ENCODE measurements at places on chromosomes 6 and 20.
A peak's percentile ranks its signal among the peaks of the same experiment; 100 is the strongest.

- DNase-seq, result no peak
These were observed 1217.6 kb upstream of the GJE1 start for GRCh38 chr6:140915103-140915502.

GRCh38 chr6:149134511-149134933, 183.0 kb upstream of the TAB2 start:
- DNase-seq, result no peak

- no peak for DNase-seq
These were observed 32.1 kb downstream of the FAM83B start for GRCh38 chr6:54878718-54879117.

GRCh38 chr20:37841389-37841788, 61.5 kb upstream of the VSTM2L start:
- no peak for DNase-seq

- no peak for DNase-seq
These were observed 31.9 kb upstream of the FABP7 start for GRCh38 chr6:122747573-122747972.

- DNase-seq, result no peak
These were observed 57.4 kb downstream of the CD83 start for GRCh38 chr6:14174996-14175395.

DNA sequence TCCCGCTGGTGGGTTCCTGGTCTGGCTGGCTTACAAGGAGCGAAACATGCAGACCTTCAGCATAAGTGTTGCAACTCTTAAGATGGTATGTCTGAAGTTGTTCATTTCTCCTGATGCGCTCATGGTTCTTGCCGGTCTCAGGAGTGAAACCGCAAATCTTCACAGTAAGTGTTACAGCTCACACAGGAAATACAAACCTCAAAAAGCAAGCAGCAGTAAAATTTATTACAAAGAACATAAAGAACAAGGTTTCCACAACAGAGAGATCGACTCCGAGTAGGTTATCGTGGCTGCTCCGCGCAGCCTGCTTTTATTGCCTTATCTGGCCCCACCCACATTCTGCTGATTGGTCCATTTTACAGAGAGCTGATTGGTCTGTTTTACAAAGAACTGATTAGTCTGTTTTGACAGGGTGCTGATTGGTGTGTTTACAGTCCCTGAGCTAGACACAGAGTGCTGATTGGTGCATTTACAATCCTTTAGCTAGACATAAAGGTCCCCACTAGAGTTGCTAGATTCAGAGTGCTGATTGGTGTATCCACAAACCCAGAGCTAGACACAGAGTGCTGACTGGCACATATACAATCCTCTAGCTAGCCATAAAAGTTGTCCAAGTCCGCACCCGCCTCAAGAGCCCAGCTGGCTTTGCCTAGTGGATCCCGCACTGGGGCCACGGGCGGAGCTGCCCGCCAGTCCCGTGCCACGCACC, 39.2 kb downstream of the TRIM27 start:
- DNase-seq, result no peak

GRCh38 chr20:13231031-13231752, 10.1 kb downstream of the ISM1 start:
- peak; percentile 85 for DNase-seq

DNA sequence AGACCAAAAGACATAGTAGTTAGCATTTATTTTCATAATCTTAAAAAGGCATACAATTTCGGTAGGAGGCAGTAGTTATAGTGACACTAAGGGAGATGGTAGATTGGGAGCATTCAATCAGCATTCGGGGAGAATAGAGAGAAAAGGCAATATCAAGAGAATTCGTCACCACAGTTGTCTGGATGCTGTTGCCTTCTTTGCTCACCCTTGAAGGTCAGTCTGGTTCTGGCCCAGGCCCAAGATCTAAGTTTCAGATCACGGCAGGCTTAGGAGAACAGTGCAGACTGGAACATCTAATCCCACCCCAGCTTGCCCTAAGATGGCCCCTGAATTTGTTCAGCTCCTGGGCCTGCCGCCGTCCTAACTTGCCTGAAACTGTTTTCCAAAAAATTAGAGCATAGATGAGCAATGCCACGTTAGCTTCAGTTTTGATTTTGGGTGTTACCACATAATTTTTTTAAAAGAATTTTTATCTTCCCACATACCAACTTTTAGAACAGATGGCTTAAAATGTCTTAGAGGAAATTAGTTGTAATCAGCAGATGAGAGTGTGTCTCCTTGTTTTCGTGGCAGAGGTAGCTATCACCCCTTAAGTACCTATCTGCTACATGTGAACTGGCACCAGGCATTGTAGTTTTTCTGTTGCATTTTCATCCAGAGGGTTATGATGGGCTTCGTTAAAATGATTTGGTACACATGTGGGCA, 8.3 kb upstream of the CEP85L start:
- DNase-seq, result no peak

GRCh38 chr20:20603339-20603990, 109.0 kb downstream of the RALGAPA2 start:
- peak; percentile 34 for DNase-seq

DNA sequence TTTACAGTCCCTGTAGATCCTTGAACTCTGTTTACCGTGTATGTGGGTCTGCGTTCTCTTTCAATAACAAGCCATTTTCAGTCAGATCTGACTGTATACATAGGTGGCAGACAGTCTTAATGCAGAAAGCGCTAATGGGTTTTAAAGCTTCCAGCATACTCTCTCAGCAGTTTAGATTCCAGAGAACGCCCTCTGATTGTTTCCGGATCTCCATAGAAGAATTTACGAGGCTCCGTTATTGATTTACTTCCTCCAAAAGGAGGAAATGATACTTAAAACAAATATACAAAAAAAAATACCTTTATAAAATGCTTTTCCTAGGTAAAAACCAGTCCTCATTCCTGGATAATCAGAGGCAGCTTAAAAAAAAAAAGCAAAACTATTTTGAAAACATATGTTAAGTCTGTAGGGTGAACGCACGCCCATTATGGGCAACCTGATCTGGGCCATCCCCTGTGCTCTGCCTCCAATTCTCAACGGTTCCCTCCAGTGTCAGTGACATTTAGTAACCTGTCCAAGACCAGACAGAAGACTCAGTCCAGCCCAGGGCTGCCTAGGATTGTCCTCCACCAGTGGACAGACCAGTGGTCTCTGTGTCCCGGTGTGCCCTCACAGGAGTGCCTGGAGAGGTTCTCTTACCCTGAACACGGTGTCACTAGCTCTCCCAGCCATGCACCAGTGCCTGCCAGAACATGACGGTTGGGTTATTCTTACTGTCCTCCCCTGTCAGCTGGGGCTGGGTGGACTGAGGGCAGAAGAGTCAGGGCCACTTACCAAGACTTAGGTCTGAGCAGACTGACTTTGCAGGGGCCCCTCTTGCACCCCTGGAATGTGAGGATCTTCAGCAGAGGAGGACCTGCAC, 217.3 kb downstream of the ARID1B start:
- no peak for DNase-seq

GRCh38 chr6:134446896-134447295, 129.0 kb upstream of the SGK1 start:
- no peak for DNase-seq

DNA sequence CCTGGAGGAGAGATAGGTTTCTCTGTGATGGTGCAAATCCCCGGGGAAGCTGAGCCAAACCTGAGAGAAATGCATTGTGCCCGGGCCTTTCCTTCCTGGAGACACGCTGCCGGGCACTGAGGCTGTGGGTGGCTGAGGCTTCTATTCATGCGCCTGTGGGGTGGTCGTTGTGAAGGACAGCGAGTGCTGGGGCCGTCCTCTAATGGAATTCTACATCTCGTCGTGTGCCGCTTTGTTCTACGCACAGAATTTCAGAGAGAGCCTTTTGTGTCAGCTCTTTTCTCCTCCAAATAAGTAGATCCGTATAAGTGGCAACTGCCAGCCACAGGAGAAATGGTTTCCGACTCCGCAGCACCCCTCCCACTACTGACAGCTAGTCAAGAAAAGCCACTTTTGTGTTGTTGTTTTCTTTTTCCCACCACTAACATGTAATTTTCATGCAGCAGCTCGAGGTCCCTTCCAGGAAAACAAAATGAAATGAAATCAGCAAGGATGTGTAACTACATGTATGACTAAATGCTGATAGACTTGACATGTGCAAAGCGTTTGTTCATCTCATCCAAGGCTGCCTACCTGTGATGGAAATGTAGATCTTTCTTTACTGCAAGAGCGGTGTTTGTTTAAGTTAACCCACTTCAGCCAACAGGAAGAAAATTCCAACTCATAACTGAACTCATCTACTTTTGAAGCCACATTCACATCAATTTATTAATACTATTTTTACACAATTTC, 26.4 kb upstream of the PXDC1 start:
- DNase-seq, result no peak

DNA sequence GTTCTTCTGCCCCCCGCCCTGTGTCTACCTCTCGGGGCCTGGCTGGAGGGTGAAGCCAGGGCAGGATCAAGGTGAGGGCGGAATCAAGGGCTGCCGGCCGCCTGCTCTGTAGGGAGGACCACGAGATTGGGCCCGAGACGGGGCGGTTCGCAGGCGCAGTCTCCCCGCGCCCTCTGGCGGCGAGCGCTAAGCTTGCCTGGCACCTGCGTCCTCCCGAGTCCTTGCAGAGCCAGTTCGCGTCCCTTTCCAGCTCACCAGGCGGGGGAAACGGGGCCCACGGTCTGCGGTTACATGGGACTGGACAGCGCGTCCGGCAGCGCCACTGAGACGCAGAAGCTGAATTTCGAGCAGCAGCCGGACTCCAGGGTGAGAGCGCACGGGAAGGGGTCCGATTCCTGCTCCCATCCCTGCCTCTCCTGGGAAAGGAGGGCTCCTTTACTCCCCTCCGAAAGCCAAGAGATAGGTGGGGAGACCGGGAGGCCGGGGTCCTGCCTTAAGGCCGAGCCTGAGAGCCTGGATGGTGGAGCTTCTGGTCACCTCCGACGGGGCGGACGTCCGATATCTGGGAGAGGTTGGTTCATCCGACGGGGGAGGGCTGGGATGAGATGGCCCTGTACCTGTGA, 3.6 kb upstream of the MATN4 start:
- DNase-seq, result no peak

DNA sequence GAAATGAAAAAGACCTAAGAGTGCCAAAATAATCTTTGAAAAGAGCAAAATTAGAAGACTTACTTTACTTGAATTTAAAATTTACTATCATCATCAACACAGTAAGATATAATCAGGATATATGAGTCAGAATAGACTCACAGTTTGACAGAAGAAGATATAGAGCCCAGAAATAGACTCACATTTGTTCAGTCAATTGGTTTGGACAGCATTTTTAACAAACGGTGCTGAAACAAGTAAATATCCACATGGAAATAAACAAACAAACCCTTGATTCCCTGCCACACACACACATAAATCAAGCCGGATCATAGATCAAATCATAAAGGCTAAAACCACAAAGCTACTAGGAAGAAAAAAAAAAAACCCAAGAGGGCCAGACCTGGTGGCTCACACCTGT, 291.1 kb downstream of the ADGRG6 start:
- DNase-seq, result no peak

DNA sequence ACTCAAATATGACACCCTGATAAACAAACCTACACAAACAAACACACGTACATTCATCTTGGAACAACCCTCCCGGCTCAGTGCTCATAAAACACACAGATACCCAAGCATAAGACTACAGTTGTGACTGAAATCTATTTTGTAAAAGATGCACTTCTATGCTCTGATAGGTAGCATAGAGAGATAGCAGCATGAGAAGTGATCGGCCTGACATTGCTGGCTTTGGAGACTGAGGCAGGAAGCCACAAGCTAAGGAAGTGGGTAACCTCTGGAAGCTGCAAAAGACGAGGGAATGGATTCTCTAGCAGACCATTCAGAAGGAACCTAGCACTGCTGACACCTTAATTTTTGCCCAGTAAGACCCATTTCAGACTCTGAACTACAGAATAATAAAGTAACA, 1.6 kb upstream of the RNF39 start:
- DNase-seq, result no peak

- DNase-seq, result no peak
These were observed 19.8 kb upstream of the TREM1 start for GRCh38 chr6:41306187-41306854.

DNA sequence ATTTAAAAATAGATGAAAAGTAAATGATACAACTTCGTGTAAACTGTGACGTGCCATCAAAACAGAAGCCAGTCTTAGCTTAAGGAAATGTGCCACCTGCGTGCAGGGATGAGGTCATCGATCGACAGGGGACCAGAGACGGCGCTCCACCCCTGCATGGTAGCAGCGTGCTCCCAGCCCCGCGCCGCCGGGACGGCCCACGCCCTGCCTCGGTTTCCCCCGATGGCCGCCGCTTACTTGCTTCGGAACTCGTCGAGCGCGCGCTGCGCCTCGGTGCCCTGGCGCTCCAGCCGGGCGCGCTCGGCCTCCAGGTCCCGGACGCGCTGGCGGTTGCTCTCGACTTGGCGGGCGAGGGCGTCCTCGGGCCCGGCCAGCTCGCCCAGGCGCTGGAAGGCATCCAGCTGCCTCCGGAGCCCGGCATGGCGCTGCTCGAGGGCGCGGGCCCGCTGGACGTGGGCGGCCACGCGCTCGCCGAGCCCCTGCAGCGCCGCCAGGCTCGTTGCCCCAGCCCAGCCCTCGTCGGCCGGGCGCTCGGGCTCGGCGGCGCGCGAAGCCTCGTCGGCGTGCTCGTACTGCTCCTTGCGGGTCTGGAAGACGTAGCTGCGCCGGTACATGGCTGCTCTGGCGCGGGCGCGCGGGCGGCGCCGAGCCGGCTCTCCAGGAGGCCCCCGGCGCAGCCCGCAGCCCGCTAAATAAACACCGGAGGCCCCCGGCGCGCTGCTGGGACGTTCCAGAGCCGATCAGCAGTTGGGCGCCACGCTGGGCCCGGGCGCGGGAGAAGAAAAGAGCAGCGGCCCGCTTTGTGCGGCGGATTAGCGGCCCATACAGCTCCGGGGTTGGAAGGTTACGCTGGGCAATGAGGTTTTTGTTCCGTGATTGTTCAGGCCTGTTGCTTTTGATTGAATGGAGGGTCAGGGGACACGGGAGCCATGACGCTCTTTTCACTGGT, at the start of gene BFSP1:
BFSP1 (minus strand) TSS at position 664 of the 949 bp plus-strand sequence; CDS start at position 614, 50 bp downstream.
- no peak for DNase-seq

- DNase-seq, result no peak
These were observed 560.5 kb downstream of the PKHD1 start for GRCh38 chr6:51526922-51527321.

DNA sequence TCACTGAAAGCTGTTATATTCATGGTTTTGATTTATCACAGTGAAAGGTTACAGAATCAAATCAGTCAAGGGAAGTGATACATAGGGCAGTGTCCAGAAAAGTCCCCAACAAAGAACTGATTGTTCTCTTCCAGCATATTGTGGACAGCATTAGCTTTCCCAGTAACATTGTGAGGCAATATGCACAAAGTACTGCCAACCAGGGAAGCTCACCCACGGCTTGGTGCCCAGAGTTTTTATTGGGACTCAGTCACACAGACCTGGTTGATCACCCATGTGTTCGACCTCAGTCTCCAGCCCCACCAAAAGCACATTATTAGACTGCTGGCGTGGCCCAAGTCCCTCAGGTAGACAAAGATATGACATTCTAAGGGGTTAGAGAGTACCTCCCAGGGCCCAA, 76.0 kb downstream of the LCA5 start:
- peak; percentile 16 for DNase-seq

GRCh38 chr20:25279403-25279802, 31.5 kb downstream of the PYGB start:
- no peak for DNase-seq
